Activated CD8-positive, alpha-beta memory T cell treated with anti-CD3 and anti-CD28 coated beads for 48 hours (primary cell): ENCODE measurements at places on chromosomes 12 and 14.

DNA sequence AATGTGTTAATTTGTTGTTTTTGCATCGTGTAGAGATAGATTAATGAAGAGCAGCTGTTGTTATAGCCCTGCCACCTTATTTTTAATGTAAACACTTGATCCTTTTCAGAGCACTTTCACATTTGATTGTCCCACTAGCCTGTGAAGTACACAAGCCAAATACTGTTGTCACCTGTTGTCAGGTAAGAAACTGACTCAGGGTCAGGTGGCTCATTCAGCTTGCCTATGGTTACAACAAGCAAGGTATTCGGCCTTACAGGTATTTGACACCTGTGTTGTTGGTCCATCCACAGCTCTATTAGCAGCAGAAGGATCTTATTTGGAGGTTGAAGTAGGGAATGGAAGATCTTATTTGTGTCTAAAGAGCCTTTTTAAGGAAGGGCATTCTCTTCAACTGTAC, 108.9 kb downstream of the GPR135 start:
- no peak for DNase-seq

DNA sequence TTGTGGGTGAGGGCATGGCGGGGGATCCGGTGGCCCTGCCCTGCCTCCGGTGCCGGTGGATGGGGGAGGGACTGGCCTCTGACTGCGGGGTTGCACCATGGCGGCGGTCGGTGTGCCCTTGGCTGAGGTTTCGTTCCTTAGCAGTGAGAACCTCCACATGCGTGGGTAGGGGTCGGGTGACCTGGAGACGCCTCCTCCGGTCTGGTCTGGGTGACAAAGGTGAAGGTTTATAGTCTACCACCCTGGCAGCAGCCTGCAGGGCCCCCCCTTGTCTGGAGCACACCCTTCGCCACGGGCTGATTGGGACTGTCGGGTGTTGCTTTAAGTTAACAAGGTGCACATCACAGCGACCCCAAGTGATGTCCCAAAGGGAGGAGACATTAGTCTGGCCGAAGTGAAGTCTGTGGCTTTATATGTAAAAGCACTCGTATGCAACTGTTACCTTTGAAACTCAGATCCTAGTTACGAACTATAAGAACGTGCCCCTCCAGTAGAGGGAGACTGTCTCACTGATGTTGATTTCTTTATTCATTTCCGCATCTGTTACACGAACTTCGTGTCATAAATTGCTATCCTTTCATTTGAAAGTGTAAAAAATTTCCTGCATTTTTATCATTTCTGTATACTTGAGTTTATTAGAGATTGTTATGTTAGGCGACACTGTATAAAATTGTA, 74.4 kb downstream of the WDR20 start:
- no peak for DNase-seq

DNA sequence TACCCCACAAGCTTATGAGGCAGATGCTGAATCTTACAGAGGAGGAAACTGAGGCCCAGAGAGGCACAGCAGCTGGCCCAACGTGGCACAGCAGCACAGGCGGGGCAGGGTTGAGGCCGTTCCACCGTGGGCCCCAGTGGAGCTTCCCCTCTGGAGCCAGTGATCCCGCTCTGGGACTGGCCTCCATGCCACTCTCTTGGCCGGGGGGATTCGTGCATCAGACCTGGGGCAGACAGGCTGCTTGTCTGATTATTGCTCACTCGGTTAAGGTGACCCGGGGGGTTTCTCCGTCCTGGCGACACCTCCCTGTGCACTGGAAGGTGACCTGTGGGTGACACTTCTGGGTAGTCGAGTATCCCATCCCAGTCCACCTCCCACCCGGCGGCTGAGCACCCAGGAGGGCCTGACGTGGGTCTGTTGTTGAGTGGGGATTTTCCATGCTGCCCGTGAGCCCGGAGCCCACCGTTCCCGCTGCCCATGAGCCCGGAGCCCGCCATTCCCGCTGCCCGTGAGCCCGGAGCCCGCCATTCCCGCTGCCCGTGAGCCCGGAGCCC, 27.8 kb downstream of the NOC4L start:
- no peak for DNase-seq

- DNase-seq: no peak
Observed at GRCh38 chr12:2101359-2101758, 48.6 kb downstream of the CACNA1C start.

DNA sequence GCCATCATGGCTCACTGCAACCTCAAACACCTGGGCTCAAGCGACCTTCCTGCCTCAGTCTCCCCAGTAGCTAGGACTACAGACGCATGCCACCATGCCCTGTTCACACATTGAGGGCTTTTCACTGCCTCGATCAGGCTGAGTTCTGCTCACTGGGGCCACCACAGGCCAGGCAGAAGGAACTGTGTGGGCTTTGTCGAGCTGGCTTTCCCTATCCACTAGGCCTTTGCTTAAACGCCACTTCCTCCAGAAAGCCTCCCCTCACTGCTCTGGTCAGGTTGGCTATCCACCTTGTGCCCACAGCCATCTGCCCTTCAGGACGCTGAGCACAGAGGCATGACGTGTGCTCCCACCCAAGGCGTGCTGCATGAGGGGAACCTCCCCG, 45.2 kb downstream of the MLXIP start:
- no peak for DNase-seq

- DNase-seq: no peak
Observed at GRCh38 chr12:105899589-105899988, 239.2 kb downstream of the NUAK1 start.

DNA sequence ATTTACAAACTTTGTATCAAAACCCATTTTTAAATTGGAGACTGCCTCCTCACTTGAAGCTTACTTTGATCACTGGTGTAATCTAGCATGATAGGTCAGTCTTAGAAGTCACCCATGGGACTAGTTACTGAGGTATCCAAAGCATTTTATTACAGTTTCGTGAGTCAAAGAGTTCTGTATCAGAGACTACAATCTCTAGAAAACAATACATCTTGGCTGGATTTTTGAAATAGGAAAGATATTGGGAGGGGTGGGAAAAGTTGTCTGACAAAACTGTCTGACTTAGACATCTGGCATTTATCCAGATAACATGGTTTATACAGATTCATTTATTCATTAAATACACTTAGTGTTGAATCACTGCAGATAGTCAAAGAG, 173.5 kb upstream of the PDZRN4 start:
- DNase-seq: no peak

DNA sequence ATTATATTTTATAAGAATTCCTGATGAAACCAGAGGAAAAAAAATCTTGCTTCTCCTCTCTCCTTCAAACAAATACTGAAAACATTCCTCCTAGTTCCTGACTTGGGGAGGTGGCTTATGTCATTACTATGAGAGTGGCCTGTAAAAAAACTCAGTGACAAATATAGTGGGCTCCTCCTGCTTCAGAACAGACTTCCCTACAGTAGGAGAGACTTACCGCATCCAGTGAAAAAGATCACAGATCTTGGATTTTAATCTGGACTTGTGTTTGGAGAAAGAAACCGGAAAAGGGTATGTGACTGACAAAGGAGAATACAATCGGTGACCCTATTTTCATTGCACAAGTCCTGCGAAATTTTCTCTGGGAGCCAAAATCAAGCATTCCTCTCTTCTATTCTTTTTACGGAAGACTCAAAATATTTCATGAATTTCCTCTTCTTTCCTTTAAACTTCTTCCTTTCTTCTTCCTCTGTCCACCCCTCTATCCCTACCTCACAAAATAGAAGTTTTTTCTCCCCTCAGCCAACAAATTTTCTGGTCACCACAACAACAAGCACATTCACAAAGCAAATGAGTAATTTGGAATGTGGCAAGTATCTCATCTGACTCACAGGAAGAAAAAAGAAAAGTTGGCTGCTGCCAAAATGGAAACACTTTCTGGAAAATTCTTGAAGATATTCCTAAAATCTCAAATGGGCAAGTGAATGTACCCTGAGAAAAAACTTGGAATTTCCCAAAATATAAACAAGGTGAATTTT, 185.1 kb upstream of the CDKN3 start:
- DNase-seq: no peak

- no peak for DNase-seq
Observed at GRCh38 chr14:32492457-32492856, 163.4 kb downstream of the AKAP6 start.

GRCh38 chr12:53211476-53212381, 4.7 kb upstream of the ITGB7 start:
- DNase-seq: no peak

DNA sequence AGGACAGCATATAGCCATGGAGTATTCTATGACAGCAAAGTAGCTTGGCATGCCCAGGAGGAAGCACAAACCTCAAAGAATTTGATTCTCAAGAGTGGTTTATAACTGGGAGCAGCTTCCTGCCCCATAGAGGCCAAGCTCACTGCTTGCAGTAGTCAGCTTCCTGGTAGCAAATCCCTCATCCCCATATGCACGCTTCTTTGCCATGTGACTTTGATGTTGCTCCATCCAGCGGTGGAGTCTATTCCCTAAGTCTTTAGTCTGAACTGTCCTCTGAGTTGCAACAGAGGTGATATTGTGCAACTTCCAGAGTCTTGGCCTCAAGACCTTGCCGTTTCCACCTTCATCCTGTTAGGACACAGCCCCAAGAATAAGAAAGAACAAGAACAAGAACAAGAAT, 996.8 kb upstream of the TMEM132C start:
- no peak for DNase-seq

DNA sequence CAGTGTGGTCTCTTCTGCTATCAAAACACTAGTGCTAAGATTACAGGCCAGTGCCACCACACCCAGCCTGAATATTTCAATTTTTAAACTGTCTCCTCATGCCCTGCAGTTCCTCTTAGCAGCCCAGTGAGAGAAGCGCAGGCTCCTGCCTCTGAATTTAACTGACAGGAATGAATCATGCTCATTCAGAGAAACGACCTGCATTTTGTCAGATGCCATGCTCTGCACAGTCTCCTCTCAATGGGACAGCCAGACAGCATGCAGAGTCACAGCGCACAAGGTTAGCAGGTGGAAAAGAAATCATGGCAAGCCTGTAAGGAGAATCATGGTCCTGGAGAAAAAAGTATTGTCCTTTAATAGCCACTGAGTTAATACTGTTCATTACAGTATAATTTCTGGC, 691.0 kb upstream of the SEL1L start:
- DNase-seq: no peak

GRCh38 chr14:99889268-99889667, 96.1 kb downstream of the EML1 start:
- no peak for DNase-seq

GRCh38 chr12:16344269-16344668, 3.2 kb upstream of the MGST1 start:
- DNase-seq: no peak

- no peak for DNase-seq
Observed at GRCh38 chr12:112891093-112892024, 15.4 kb upstream of the OAS1 start.

GRCh38 chr12:78878866-78879265, 14.3 kb downstream of the SYT1 start:
- DNase-seq: no peak

- no peak for DNase-seq
Observed at GRCh38 chr14:74956027-74956279, 556 bp upstream of the PGF start.
